ENCODE measurements at places on chromosomes 2 and 18. TPM values are rescaled to one million over a fixed set of nuclear protein-coding genes. Genes with fewer than 3 reads are reported as not detected.

TMEM182 gene
- 2.2 TPM for total RNA-seq

- no peak for DNase-seq
These were observed 96.4 kb upstream of the DDX18 start for GRCh38 chr2:117718048-117718447.

GRCh38 chr2:226467221-226467620 lies 332.4 kb downstream of the IRS1 start:
- DNase-seq = no peak

DNA sequence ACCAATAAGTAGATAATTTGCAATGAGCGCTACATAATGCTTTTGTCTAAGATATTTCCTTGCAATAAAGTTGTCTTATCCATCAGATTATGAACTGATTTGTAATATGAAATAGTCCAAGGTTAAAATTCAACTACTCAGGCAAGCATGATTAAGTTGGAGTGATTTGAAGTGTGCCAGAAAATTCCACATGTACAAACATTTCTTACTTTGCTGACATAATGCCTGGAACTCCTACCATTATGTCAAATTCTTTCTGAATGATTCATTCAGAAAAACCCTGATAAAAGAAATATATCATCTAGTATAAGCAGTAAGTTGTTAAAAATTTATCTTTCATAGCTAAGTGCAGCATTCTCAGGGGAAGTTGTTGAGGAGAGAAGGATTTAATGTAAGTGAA lies 87.3 kb downstream of the CBLN2 start:
- DNase-seq = no peak

LYG2 gene
- total RNA-seq = not detected

GRCh38 chr18:811182-811891 lies 705 bp downstream of the YES1 start:
- no peak for DNase-seq

AP1S3 gene
- 9.5 TPM for total RNA-seq

DNA sequence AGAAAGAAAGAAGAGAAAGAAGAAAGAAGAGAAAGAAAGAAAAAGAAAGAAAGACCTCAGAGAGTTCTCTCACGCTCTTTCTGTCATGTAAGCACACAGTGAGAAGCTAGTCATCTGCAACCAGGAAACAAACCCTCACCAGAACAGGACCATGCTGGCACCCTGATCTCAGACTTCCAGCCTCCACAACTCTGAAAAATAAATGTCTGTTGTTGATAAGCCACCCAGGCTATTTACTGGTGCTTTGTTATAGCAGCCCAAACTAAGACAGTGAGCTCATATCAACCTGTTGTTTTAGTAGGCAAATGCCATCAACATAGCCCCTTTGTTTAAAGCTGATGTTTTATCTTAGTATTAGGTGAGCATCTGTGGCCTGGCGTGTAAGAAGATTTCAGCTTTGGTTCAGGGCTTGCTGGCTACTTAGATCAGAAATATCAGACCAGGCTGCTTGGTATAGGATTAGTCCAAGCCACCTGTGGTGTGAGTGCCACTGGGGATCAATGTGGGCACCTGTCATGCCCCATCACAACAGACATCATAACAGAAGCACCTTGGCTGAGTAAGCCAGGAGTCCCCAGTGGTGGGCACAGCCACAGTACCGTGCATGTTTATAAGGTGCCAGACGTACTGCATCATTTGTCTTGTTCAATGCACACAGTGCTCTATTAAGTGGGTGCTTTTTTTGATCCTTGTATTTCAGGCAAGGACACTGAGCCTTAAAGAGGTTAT lies 94.4 kb downstream of the LBH start:
- DNase-seq = no peak

DNA sequence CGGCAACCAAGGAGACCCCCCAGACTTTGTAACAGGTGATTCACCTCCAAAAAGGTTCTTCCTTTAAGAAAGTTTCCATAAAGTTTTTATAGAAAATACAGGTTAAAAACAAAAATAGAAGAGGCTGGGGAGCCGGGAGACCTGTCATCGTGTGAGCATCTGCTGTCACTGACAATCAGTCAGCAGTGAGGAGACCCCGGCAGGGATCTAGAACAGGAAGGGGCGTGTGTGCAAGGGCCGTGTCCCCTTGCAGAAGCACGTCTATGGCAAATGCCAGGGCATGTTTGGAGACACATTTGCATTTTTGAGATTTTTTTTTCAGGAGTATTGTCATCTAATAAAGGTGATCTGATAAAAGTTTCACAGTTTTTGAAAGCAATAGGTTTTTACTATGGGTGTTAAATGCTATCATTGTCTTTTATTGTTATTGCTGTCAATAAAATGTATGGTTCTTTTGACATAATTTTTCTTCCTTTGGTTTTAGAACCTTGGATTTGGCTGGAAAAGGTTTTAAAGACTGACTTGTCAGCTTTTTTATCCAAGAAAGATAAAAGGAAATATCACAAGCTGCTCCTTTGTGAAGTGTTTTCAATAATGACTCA lies 52.1 kb downstream of the MTCL1 start:
- no peak for DNase-seq

EVA1A gene
- total RNA-seq = 5.2 TPM

GRCh38 chr18:61992923-61993322 lies 100.1 kb upstream of the RNF152 start:
- no peak for DNase-seq

DNA sequence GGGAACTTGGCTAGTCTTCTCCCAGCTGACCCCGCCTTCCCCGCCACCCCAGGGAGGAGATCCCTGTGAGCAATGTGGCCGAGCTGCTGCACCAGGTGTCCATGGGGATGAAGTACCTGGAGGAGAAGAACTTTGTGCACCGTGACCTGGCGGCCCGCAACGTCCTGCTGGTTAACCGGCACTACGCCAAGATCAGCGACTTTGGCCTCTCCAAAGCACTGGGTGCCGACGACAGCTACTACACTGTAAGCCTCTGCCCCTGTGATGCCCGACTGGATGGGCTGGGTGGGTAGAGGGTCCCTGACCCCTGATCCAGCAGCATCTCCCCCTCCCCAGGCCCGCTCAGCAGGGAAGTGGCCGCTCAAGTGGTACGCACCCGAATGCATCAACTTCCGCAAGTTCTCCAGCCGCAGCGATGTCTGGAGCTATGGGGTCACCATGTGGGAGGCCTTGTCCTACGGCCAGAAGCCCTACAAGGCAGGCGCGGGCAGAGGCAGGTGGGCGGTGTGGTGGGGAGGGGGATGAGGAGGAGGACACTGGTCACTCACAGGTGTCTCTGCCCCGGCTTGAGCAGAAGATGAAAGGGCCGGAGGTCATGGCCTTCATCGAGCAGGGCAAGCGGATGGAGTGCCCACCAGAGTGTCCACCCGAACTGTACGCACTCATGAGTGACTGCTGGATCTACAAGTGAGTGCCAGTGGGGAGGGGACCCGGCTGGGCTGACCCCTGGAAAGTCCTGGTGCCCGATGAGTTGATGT lies 24.2 kb downstream of the ZAP70 start:
- no peak for DNase-seq

EFEMP1 gene
- total RNA-seq = 186 TPM

AMER3 gene
- not detected for total RNA-seq

GRCh38 chr2:111654829-111655228 lies 229.2 kb downstream of the ANAPC1 start:
- no peak for DNase-seq

- DNase-seq = no peak
These were observed 816.6 kb downstream of the SATB2 start for GRCh38 chr2:198641161-198641560.

- DNase-seq = no peak
These were observed 32.7 kb downstream of the YPEL5 start for GRCh38 chr2:30179536-30179935.

MAL gene
- not detected for total RNA-seq

DNA sequence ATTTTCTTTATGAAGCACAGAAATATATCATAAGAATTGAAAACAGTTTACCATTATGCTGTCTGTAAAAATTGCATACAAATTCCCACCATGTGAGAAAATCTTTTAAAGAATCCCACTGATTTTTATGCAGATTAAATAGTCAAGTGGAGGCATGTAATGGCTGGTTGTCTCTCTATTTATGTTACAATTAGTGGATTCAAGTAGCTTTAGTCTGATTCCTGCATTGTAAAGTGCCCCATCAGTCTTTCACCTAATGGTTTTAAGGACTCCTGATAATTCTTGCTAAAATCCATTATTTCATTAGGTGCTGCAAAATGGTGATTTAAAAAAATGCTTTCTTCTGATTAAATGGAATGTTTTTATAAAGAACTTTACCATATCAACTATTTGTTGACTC lies 148.4 kb upstream of the MYO3B start:
- DNase-seq = no peak

CHRND gene
- total RNA-seq = not detected

- no peak for DNase-seq
These were observed 85.5 kb downstream of the AGPS start for GRCh38 chr2:177478029-177478428.

DNA sequence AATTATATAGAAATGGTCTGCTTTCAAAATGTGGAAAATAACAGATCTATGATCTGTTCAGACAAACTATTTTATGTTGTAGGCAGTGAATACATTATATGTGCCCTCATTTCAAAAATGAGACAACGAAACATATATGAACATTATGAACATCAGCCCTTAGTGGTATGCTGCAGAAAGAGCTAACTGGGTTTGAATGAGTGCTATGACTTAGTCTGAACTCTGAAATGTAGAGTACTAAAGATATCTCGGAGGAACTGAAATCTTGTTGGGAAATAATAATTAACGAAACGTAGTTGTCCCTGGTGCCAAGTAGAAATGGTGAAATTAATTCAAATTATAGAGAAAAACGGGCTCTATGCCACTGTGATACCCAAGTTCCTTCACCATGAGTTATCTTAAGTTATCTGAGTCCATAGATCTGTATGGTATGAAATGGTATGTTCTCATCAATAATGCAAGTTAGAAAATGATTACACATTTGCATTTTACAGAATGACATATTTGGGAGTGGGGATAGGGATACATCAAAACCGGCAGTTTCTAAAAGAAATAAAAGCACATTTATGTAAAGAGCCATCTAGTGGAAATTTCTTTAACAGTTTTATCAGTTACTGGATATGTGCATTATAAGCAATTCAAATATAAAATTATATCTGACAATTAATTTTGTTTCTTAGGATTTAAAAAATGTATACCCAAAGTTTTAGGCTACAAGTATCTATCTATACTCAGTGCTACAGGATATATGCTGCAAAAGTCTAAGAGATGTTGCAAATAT lies 26.7 kb downstream of the STARD6 start:
- DNase-seq = no peak

GRCh38 chr2:95312543-95313201 lies 15.5 kb downstream of the KCNIP3 start:
- no peak for DNase-seq

- DNase-seq = no peak
These were observed 451.9 kb downstream of the ARHGAP15 start for GRCh38 chr2:143581134-143581533.

- DNase-seq = no peak
These were observed 62.6 kb downstream of the SMAD7 start for GRCh38 chr18:48887905-48888772.

GRCh38 chr2:182584462-182584861 lies 131.6 kb upstream of the DNAJC10 start:
- no peak for DNase-seq

GRCh38 chr2:70888366-70888922 lies 47.3 kb upstream of the ATP6V1B1 start:
- no peak for DNase-seq

SAG gene
- total RNA-seq = not detected

LHCGR gene
- 0.64 TPM for total RNA-seq

NAT8 gene
- not detected for total RNA-seq

EVX2 gene
- not detected for total RNA-seq
